Astrocyte of the spinal cord (primary cell): ENCODE measurements at places on chromosomes 4 and X.

DNA sequence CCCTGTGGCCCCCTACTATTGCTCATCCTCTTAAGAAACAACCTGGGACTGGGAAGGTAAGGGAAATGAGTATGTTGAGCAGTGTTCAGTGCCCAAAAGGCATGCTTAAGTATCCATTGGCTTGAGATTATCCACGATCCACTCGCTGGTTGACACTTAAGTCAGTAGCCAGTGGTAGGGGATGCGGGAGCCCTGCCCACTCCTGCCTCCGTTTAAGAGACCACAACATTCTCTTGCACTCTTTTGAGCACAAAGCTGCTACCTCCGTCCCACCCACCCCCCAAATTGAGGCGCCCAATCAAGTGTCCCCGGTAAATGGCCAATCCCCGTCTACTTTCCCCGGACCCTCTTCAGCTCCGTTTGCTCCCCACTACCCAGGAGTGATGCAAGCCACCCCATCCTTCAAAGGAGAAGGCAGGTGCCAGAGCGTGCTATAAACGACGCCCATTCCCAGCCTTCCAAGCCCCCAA lies 25.0 kb downstream of the UTP14A start:
- DNase-seq: no peak

GRCh38 chr4:12902735-12903134 lies 581.4 kb downstream of the RAB28 start:
- no peak for DNase-seq

DNA sequence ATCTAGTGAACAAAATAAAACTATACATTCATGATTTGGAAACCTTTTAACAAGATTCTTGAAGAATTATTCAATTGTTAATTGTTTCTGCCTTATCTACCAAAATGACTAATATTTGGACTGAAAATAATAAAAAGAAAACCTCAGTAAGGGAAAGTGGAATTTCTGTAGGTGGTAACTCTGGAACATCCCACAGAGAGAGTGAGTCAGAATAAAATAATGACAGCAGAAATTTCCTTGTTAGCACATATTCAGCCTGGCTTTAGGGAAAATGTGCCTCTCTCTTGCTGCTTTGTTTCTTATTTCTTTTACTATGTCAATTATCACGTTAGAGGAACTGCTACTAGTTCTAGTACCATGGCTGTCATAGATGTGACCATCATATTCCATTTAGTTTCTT lies 421.5 kb upstream of the GNPDA2 start:
- DNase-seq: peak; percentile 58

- no peak for DNase-seq
Observed at GRCh38 chrX:23380581-23380980, 45.9 kb downstream of the PTCHD1 start.

GRCh38 chrX:153576961-153577360 lies 22.0 kb downstream of the CCNQ start:
- DNase-seq: no peak

- DNase-seq: no peak
Observed at GRCh38 chr4:138560448-138560847, 318.3 kb upstream of the SLC7A11 start.

GRCh38 chr4:111954550-111954949 lies 190.7 kb upstream of the FAM241A start:
- DNase-seq: no peak

DNA sequence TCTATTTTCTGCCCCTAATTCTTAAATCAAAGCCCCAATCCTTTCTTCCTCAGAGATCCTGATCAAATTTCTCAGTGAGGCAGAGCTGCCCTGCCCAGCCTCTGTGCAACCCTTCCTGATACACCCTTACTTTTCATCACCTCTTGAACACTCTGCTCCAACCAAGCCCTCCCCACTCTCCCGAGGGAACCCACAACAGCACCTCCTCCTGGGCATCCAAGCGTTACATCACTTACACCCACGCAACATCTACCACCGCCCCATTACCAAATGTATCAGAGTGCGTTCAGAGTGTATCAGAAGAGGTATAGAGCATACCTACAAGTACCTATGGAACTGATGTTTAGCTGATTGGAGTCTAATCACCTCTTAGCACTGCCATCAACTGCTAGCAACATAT lies 186.5 kb downstream of the RAP1GDS1 start:
- DNase-seq: no peak

- DNase-seq: no peak
Observed at GRCh38 chrX:153494061-153494460, 719 bp upstream of the BGN start.

DNA sequence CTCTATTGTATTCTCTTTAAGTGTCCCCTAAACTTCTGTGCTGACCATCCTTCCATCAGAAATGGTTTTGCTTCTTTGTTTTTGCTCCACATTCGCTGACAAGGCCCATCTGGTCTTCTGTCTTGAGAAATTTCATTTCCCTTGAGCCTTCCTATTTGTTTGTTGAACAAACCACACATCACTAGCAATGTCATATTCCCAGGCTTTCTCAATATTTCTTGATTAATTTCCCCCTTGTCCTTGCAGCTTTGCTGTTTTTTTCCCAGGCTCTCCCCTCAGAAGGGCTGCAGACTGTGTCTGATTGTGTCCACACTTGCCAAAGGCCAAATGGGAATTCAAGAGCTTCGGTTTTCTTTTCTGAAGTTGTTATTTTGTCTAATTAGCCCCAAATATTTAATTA lies 158.9 kb downstream of the MID1IP1 start:
- DNase-seq: no peak

DNA sequence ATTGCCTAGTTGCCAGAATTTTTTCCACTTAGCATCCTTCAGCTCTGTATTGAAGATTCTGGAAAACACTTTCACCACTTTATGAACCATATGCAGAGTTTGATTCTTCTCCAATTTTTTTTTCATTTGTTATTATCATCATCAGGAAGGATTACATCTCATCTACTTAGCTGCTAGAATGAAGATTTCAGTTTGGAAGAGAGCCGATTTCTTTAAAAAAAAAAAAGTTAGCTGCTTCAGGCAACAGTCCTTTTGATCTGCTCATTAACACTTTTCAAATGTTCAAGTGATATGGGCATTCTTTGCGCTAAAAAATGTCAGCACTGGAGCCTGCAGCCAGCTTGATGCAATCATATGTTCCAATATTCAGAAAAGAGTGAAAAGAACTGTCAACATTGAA lies 76.2 kb downstream of the ANTXR2 start:
- no peak for DNase-seq

DNA sequence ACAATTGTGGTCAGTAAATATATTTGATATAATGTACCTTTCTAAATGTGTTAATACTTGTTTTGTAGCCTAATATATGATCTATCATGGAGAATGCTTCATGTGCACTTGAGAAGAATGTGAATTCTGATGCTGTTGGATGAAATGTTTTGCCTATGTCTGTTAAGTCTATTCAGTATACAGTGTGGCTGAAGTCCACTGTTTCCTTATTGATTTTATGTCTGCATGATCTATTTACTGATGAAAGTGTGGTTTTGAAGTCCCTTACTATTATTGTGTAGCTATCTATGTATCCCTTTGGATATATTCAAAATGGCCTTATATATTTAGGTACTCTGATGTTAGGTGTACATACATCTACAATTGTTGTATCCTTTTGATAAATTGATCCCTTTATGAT lies 515.8 kb upstream of the EPHA5 start:
- no peak for DNase-seq

DNA sequence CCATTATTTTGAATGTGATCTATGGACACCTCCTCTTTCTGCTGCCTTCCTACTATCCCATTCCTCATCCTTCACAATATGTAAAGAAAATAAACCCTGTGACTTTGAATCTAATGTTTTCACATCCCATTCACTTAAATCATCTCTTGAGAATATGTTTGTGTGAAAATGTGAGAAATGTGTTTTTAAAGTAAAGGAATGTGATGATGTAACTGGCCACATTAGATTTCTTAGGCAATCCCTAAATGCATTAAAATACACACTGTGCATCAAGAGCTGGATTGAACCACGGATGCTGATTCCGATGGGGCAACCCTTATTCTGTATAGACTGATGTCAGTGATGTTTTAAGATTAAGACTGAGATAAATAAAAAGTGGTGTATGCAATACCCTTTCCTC lies 558.9 kb upstream of the TENM3 start:
- DNase-seq: peak; percentile 59

GRCh38 chrX:123108513-123109427 lies 75.3 kb upstream of the GRIA3 start:
- no peak for DNase-seq

DNA sequence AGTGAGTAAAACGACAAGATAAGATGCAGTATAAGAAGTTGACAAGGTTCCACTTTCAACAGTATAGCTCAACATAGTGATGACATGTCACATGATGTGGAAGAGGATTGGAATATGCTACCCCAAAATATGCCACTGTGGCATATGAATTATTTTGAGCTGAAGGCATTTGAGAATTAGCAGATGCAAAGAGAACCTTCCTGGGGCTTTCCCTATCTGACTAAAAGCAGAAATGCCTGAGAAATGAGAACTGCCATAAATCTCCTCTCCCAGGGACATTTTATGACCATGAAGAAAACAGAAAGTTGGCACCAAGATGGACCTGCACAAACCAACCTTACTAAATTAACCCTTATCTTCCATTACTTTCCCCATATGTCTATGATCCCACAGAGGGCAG lies 24.8 kb downstream of the CDKN2AIP start:
- no peak for DNase-seq

GRCh38 chrX:9336456-9336855 lies 128.4 kb upstream of the TBL1X start:
- DNase-seq: no peak

- peak; percentile 71 for DNase-seq
Observed at GRCh38 chr4:8351931-8352367, 82.4 kb downstream of the HTRA3 start.

- DNase-seq: no peak
Observed at GRCh38 chr4:8737075-8737474, 134.6 kb downstream of the HMX1 start.

DNA sequence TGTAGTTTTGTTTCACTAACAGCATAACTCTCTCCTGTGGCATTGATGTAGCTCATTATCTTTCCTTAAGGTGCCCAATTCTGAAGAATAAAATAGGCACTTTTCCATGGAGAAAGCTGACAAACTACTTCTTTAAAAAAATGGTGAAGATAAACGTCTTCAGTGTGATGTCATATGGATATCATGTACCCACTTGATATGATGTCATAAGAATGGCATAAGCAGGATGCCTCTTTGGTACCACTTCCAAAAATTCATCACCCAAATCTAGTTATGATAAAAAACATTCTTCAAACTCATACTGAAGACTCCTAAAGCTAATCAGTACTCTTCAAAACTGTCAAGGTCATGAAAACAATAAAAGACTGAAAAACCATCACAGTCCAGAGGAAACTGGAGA lies 2.9 kb upstream of the CXCL3 start:
- DNase-seq: no peak

GRCh38 chr4:8928074-8928473 lies 56.4 kb upstream of the HMX1 start:
- no peak for DNase-seq

- DNase-seq: no peak
Observed at GRCh38 chr4:108114503-108114902, 54.2 kb downstream of the LEF1 start.

- peak; percentile 82 for DNase-seq
Observed at GRCh38 chr4:80265571-80266252, 752 bp upstream of the FGF5 start.

DNA sequence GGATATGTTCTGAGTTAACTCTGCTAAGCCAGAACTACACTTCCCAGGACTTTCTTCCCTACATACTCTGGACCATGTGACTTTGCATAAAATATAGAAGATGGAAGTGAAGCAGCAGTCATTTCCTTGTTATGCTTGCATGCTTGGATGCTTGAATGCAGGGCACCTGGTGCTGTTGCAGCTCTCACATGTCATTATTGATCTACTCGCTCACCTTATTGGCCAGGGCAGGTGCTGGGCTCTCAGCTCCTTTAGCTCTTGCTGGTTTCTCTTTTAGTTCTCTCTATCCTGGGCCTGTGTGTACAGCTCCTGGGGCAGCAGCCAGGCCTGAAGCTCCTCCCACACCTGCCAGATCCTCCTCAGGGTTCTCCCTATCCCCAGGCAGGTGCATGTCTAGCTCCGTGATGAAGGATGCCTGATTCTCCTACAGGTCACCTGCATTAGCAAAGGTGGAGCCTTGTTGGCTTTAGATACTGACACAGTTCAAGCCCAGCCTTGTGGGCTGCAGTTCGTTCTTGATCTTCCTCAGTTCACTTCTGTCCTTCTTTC lies 53.3 kb downstream of the MED28 start:
- no peak for DNase-seq

GRCh38 chr4:53010318-53010717 lies 148.2 kb downstream of the RASL11B start:
- peak; percentile 63 for DNase-seq

DNA sequence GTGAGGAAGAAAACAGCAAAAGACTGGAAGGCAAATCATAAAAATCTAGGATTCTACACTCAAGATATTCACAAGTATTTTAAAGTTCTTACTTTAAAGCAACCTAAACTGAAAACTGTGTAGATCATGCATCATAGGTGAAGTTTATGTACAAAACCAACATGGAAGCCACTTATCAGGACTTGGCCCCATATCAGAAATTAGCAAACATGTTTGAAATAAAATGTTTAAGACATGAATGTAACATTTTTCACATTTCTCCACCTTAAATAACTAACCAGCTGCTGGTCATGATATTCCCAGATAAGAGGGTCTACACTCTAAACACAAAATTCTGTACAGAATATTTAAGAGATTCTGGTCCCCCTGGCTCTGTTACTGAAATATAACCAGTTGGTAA lies 38.5 kb downstream of the APBB2 start:
- DNase-seq: no peak

DNA sequence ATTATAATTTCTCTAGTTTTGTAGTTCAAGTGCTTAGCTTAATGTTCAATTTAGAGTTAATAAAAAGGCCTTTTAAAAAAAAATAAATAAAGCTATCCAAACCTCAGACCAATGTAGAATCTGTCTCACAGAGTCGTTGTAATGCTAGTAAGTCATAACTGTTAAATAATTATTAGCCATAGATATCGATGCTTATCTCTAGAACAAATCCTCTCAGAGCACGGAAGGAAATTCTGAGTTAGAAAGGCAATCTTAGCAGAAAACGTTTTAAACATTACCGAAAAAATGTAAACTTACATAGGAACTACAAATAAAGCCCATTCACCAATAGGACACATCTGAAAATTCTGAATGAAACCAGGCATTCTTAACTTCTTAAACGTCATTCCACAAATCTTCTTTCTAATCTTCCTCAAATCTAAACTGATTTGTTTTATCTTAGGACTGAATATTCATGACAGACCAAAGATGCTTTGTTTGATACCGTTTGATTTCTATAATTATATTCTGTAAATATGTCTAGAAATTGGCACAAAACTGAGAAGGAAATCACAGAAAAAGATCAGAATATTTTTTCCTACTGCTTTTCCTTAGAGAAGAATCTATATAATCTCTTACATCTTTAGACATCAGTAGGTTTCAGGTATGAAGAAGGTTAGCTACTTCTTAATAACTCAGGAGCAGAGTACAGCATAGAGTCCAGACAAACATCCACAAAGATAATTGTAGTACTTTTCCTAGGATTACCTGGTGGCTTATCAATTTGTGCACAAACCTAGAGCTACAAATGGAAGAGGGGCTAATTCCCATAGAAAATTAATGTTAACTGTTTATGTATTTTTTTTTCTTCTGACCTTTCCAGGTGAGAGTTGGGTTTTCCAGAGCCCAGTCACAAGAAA lies 140.7 kb downstream of the BTC start:
- DNase-seq: no peak
